Fibroblast of skin of abdomen (primary cell): ENCODE measurements at places on chromosomes 11 and 22.

- DNase-seq: peak; percentile 35
Observed at GRCh38 chr11:34250732-34251588, 106.8 kb downstream of the ABTB2 start.

GRCh38 chr22:45504373-45505341, 2.0 kb downstream of the FBLN1 start:
- DNase-seq: peak; percentile 84

GRCh38 chr11:64716473-64717267, 6.3 kb downstream of the NRXN2 start:
- DNase-seq: no peak

DNA sequence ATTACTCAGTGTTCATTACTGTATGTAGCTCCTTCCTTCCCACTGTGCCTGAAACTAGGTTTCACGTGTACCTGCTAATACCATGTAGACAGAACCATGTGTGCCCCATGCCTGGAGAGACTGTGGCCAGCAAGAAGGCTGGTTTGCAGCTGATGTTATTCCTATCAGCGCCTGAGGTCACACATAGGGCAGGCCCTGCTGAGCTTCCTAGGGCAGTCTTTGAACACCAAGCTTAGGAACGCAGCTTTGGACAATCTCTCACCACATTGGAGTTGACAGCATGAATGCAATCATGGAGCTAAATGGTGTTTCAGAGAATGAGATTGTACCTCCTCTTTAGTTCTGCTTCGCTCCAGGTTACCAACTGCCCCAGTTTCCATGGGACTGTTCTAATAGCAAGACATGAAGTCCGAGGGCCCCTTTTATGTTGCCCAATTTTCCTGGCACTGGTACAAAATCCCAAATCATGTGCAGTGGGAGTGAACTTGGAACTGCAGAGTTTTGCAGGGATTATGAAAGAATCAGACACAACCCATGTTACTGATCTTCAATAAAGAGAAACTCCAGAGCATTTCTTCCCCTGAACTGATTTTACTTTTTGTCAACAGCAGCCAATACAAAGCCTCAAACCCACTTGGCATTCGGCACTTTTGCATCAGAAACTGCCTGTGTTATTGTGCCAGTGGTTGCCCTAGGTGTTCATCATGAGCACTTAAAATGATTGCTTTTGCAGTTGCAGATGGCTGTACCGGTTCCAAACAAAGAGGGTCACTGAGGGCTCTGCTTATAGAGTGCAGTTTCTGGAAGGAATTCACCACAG, 154.2 kb upstream of the TTC12 start:
- no peak for DNase-seq

DNA sequence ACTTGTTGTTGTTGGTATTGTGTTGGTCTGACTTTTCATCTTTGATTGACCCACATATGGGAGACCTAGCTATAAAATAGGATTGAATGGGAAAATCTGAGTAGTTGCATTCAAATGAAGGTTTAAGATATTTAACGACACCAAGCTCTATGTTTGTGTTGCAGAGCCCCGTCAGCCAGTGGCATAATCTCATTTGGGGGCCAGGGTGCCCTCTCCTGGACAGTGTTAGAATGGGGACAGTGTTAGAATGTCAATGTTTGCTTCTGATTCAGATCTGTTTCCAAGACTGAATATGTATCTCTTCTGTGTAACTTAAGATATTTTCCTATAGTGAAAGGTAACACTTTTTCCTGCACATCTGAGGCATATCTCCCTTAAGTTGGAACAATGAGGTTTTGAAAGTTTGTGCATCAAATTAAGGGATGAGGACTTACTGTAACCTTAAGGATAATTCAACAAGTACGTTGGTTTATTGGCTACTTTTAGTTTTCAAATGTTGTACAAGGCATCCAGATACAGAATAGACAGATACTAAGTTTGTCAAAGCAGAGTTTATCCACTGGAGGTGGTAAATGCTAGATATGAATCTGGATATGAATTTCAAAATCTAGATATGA, 5.3 kb upstream of the OR52M1 start:
- peak; percentile 18 for DNase-seq

DNA sequence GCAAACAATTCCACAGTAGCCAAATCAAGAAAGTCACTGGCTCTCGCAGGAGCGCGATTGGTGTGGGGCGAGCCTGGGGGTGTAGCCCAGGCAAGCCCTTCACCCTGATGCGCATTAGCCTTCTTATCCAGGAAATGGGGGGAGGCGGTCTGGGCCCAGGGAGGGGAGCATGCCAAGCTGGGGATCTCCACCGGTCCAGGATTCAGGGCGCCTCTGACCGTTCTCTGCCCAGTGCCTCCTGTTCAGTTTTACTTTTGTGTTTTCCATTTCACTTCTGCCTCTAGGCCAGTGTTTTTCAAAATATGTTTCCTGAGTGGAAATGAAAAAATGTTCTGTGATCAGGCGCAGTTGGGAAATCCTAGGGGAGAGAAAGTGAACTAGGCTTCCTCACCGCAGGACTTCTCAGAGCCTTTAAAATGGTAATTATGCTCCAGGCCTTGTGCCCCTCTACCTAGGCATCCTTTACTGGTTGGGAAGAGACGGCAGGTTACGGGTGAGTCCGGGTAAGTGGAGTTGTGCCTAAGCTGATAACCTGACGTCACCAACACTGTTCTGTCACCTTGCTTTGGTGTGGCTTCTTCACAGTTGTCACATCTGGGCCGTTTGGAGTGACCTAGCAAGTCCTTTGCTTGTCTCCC, 18.4 kb downstream of the LRP5 start:
- DNase-seq: no peak

DNA sequence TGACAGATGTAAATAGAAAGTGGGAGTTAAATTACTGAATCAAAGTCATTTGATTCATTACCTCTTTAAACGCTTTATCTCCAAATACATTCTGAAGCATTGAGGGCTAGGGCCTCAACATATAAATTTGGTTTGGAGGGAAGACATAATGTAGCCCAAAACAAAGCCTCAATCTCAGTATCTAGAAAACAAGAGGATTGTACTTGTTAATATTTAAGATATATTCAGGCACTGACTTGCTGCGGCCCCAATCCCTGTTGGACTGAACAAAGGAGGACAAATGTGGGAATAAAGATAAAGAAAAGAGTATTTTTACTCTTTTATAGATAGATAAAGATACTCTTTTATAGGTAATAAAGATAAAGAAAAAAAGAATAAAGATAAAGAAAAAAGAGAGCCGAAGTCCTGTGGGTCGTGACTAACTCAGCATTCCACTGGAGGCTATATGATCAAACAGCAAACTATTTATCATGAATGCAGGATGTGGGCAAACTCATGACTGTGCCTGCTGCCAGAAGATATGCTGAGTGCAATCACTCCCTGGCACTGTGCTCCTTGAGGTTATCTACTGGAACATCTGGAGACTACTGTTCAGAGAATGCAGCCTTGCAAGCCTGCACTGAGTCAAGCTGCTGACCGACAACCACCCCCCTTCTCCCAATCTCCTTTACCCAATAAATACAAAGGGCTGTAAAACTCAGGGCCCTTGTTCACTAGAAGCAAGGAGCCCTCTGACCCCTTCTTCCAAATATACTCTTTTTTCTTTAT, 6.9 kb downstream of the OR10V1 start:
- DNase-seq: peak; percentile 84

- DNase-seq: peak; percentile 89
Observed at GRCh38 chr11:101862391-101863233, 52.2 kb upstream of the CEP126 start.

DNA sequence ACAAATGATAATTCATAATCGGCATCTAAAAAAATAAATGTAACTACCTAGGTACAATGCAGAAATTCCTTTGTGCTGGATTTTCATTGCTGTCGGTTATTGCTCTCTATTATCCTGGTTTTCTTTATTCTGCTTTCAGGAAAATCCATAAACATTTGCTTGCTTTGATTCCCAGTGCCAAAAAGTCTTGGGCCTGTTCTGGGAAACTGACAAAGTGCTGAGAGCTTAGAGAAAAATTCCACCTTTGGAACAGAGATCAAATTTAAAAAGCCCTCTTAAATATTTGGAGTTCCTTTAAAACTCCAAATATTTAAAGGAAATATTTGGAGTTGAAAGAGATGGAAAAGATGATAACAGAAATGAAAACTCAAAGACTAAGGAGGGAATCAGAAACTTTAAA, 87.3 kb upstream of the ZBED5 start:
- DNase-seq: no peak

GRCh38 chr11:130237282-130238006, 77.3 kb downstream of the ZBTB44 start:
- DNase-seq: no peak

GRCh38 chr11:11284481-11284880, 68.6 kb downstream of the CSNK2A3 start:
- DNase-seq: no peak
